Cardiac atrium fibroblast (primary cell): ENCODE measurements at places on chromosomes 6 and 20. TPM values are rescaled to one million over a fixed set of nuclear protein-coding genes. Genes with fewer than 3 reads are reported as not detected.

The ASIP gene
- total RNA-seq, result not detected in 2 replicates

The DEFB132 gene
- total RNA-seq, result not detected in 2 replicates

The DEF6 gene
- total RNA-seq, result 1.1 TPM in 1 of 2 replicates, not detected in the other

The KIF13A gene
- 13.5 and 19.1 TPM in 2 replicates for total RNA-seq

The MEP1A gene
- not detected in 2 replicates for total RNA-seq

The C20orf144 gene
- total RNA-seq, result not detected in 2 replicates

The CRIP3 gene
- not detected in 2 replicates for total RNA-seq

The COX4I2 gene
- total RNA-seq, result not detected in 2 replicates

The MCCD1 gene
- total RNA-seq, result not detected in 2 replicates

The ID4 gene
- total RNA-seq, result 27.7 and 30.9 TPM in 2 replicates

The SLC17A3 gene
- not detected in 2 replicates for total RNA-seq

The HLA-DPA1 gene
- 1.4 and 1.6 TPM in 2 replicates for total RNA-seq

The OVOL2 gene
- not detected in 2 replicates for total RNA-seq

The BPIFB4 gene
- not detected in 2 replicates for total RNA-seq

The CAGE1 gene
- not detected in 2 replicates for total RNA-seq

The TAGAP gene
- total RNA-seq, result not detected in 2 replicates

The BIRC7 gene
- total RNA-seq, result not detected in 2 replicates

The PSMA7 gene
- total RNA-seq, result 285 and 357 TPM in 2 replicates

The DLK2 gene
- total RNA-seq, result 1.3 and 1.8 TPM in 2 replicates

The ELOVL4 gene
- 4.5 and 6.5 TPM in 2 replicates for total RNA-seq

The VWA7 gene
- total RNA-seq, result under 0.01 TPM in 1 of 2 replicates, not detected in the other

The SLC17A2 gene
- not detected in 2 replicates for total RNA-seq

The BPIFB2 gene
- not detected in 2 replicates for total RNA-seq

The ERGIC3 gene
- 396 and 424 TPM in 2 replicates for total RNA-seq

The C6orf58 gene
- not detected in 2 replicates for total RNA-seq

The C6orf15 gene
- not detected in 2 replicates for total RNA-seq

The FOXF2 gene
- 0.54 and 0.81 TPM in 2 replicates for total RNA-seq

The PKIB gene
- total RNA-seq, result 0.90 and 3.1 TPM in 2 replicates
